ENCODE measurements at places on chromosomes 6 and 20.

DNA sequence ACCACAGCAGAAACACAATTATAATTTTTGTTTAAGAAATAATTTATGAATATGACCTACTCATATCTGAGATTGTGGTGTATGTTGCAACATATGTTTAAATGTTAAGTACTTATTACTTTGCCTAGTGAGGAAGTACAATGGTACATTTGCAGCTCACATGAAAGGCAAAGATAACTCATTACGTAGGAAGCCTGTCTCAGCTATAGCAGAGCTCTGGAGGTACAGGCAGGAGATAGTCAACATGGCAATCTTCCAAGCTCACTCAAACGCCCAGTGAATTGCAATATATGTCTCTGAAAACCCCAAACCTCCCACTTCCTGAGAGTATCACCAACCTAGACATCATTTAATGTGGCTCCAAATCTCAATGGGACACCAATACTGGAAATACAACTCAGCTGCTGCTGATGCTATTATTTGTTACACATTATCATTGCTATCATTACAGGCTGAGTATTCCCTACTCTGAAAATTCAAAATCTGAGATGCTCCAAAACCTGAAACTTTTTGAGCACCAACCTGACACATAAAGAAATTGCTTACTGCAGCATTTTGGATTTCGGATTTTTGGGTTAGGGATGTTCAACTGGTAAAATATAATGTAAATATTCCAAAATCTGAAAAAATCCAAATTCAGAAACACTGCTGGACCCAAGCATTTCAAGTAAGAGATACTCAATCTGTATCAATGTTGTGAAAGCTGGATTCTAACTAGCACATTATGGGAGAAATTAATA is 25.1 kb upstream of the GSTA4 start:
- DNase-seq: no peak

- no peak for DNase-seq
Measured at GRCh38 chr6:82680192-82680591, 316.6 kb downstream of the TPBG start.

DNA sequence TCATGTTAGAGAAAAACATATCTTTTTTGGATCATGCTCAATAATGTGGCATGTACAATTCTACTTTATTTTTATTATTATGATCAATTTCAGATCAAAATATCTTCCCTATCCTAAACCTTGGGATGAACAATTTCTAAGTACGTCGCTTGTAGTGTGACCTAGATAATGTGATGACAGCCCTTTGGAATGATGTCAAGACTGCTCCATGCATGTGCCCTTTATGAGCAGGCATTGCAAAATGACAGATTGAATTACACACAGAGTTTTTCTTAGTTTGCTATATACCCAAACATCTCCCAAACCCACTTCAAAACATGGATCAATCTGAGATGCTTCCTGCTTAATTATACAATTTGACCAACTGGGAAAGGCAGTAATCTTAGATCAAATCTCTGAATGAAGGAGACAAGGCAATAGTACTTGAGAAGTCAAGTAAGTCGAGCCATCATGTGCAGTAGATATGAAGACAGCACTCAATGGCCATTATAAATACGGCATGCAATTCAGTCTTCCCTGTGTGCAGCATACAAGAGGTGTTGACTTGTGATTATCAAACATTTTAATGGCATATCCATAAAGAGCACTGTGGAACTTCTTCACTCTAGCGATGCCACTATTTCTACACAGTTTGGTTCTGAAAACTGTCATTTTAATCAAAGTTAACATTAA is 294.8 kb downstream of the RNF144B start:
- DNase-seq: no peak

- no peak for DNase-seq
Measured at GRCh38 chr20:57968120-57968519, 258.3 kb upstream of the PMEPA1 start.

GRCh38 chr6:157420497-157420896 is 39.5 kb downstream of the ZDHHC14 start:
- no peak for DNase-seq

DNA sequence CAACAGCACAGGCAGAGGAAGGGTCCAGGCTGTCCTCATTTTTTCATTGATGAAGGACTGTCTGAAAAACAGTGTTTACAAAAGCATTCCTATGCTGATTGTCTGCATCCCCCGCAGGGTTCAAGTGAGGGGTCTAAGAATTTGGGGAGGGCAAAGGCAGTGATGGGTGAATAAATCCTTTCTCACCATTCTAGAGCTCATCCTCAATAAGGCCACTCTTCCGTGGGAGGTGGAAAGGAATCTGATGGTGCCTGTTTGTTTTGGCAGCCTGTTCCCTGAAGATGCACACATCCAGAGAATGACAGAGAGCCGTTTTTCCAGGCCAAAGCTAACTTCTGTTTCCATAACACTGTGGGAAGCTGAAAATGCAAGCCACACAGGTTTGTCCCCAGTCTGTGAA is 164.5 kb downstream of the MOXD1 start:
- no peak for DNase-seq

DNA sequence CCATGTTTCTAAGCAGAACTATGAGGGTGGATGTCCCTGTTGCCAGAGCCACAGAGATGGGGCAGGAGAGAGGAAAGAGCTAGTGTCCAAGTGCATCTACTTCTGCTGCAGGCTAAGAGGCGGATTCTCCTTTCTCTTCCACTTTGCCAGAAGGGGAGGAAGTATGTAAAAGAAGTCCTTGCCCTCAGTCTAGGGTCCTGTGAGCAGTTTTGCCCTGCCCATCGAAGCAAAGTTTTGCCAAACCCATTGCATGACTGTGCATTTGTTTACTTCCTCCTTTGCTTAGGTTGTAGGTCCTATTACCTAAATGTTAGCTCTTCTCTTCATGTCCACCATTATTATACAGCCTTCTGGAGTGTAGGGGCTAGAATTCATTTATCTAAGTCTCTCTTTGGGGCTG is 106.2 kb upstream of the ARMC2 start:
- DNase-seq: no peak

- DNase-seq: no peak
Measured at GRCh38 chr20:64065974-64066343, 3.0 kb downstream of the TCEA2 start.

- no peak for DNase-seq
Measured at GRCh38 chr20:33079259-33079658, at the start of gene BPIFB4. TSS of gene BPIFB4 (plus strand) at chr20:33079643. CDS start at chr20:33081527, 1,884 bp downstream.

DNA sequence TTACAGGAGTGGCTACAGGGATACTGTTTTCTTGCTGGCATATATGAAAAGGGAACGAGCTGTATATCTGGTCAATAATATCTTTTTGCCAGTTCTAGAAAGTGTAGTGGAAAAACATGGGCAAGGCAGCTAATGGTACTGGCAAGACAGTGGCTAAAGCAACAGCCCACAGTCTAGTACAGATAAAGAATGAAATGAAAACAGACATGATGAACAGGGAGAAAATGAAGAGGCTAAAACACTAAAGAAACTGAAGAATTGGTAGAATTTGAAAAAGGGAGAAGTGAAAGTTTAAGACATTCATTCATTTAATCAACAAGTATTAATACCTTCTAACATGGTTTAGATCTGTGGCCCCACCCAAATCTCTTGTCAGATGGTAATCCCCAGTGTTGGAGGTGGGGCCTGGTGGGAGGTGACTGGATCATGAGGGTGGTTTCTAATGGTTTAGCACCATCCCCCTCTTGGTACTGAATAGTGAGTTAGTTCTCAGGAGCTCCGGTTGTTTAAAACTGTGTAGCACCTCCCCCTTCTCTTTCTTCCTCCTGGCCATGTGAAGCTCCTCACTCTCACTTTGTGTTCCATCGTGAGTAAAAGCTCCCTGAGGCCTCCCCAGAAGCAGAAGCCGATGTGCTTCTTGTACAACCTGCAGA is 18.1 kb downstream of the FAM184A start:
- no peak for DNase-seq

- DNase-seq: no peak
Measured at GRCh38 chr20:7703551-7703961, 236.7 kb downstream of the HAO1 start.

GRCh38 chr20:4171538-4172116 is 156.3 kb upstream of the RNF24 start:
- DNase-seq: no peak

- DNase-seq: no peak
Measured at GRCh38 chr6:97864826-97865225, 581.8 kb upstream of the MMS22L start.

DNA sequence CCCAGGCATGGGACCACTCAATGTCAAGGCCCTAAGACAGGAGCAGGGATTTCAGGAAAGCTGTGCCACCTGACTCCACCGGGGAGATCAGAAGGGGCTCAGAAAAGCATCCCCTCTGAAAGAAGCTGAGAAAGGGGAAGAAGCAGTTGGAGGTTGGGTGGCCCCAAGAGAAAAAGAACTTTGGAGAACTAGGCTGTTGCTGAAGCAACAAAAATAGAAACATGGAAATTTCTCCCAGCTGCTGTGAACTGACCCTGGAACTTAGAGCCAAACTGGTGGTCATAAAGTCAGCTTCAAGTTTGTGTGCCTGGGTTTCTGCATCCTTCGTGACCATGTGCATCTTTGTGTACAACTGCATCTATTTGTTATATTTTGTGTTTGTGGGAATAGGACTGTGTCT is 534.5 kb downstream of the MAFB start:
- DNase-seq: no peak

DNA sequence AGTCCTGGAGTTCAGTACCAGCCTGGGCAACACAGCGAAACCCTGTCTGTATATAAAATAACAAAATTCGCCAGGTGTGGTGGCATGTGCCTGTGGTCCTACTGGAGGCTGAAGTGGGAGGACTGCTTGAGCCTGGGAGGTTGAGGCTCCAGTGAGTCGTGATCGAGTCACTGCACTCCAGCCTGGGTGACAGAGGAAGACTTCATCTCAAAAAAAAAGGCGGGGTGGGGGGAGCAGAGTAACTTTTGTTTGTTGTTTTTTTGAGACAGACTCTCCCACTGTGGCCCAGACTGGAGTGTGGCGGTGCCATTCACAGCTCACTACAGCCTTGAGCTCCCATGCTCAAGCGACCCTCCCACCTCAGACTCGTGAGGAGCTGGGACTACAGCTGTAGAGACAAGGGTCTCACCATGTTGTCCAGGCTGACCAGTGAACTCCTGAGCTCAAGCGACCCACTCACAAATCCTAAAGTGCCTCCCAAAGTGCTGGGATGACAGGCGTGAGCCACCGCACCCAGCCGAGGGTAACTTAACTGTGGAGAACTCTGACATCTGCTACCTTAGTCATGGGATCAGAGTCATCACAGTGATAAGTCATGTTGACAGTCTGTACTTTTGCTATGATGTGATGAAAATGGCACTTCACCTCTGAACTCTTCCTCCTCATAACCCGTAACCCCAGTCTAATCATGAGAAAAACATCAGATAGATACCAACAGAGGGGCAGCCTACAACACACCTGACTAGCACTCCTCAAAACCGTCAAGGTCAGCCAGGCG is 16.5 kb downstream of the PEDS1 start:
- no peak for DNase-seq

GRCh38 chr20:46774236-46774635 is 64.8 kb downstream of the SLC2A10 start:
- DNase-seq: no peak

All from sigmoid colon (tissue), 7 donors.